Esophagus squamous epithelium (tissue), 5 donors: ENCODE measurements at places on chromosomes 3 and 15.

GRCh38 chr3:53704363-53704725 lies 141.9 kb downstream of the CHDH start:
- no peak for DNase-seq

- DNase-seq: no peak
Observed at GRCh38 chr3:37443363-37444035, 269.1 kb upstream of the LRRFIP2 start.

GRCh38 chr3:30682434-30683155 lies 76.2 kb downstream of the TGFBR2 start:
- no peak for DNase-seq

GRCh38 chr3:107413264-107413663 lies 36.0 kb downstream of the CCDC54 start:
- DNase-seq: no peak

- DNase-seq: no peak
Observed at GRCh38 chr3:37210230-37210629, 35.8 kb upstream of the LRRFIP2 start.

DNA sequence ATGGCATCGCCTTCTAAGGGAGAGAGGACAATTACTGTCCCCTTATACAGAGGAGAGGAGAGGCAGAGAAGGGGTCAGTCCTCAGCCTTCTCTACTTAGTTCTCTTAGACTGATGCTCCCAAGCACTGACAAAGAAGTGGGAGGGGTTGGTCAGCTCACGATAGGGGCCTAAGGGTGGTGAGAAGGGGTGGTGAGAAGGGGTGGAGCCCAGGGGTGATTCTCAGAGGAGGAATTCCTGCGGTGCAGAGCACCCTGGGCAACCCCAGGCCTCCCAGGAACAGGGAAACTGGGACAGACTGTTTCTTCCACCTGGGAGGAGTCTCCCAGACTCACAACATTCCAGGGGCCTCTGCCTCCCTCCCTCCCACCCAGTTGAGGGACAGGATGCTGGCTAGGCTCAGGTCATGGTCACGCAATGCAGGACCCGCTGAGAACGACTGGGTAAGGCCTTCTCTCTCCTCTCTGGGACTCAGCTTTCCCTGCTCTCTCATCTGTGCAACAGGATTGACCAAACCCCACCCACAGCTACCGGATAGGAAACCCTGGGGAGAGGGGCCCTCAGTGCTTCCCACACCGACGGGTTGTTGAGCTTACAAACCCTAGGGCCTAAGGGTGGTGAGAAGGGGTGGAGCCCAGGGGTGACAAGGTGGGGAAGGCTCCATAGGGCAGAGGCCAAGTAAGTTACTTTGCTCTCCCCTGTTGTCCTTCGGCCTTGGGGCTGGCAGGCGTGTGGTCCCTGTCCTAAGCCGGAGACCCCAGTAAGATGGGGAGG lies 1.5 kb downstream of the TPRA1 start:
- DNase-seq: no peak

GRCh38 chr3:41640076-41640475 lies 321.8 kb downstream of the ULK4 start:
- no peak for DNase-seq

DNA sequence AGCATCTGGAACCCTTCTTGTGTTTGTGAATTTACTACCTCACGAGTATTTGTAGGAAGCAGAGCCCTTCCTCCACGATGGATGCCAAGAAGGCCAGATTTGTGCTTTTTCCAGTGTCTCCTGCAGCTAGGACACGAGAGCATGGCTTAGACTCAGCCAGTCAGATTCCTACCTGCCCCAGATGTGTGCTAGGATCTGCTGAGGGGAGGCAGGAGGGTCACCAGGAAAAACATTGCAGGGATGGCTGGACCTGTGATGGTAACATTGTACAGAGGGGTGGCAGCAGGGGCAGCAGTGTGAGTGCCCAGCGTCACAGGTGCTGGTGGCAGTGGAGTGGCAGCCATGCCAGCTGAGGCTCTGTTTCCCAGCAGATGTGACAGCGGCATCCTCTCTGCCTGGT lies 285.3 kb downstream of the FAM43A start:
- DNase-seq: no peak

DNA sequence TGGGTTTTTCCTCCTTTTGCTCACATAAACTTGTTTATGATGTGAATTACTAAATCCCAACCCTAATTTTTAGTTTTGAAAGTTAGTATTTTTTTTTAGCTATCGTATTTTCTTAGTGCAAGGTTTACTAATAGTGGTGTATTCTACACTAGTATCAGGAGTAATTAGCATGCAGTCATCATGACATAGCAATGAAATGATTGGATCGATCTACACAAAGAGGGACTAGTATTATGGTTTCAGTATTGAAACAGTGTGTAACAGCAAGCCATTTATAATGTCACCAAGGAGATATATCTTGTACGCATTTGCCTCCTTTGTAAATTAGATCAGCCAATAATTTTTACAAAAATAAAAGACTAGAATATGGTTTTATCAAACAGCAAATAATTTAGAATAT lies 38.7 kb downstream of the RNF111 start:
- DNase-seq: no peak

DNA sequence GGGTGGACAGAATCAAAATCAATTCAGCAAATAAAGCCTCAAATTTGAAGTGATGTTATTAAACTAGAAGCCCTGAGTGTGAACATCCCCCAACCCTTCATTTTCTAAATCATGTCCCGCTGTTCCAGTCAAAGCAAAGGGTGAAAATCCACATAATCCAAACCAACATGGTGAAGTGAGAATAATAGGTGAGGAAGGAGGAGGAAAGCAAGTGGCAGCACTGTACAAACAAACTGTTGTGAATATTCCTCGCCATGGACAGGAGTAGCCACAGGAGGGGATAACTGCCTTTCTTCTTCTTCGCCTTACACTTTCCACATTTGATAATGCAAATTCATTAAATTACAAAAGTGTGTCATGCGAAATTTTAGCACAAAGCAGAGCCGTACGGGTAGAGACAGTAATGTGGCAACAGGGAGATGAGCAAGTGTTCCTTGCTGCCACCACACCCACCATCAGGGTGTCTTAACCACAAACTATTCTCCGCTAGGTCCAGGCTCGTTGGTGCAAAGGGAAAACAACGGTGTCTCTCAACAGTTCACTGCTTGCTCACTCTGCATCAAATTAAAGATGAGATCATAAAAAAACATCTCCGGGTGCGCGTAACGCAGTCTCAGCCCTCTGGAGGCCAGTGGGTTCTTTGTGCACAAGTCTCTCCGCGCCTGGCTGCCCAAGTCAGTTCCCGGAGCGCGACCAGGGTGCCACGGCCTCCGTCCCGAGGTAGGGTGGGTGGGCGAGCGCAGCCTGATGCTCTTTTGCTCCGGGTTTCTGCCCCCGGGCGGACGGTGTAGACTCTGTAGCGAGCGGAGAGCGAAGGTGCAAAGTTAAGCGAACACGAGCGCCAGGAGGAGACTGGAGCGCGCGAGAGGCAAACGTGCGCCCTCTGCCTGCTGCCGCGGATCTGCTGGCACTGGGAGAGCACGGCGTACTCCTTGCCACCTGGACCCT lies 6.7 kb downstream of the EPHA3 start:
- no peak for DNase-seq

DNA sequence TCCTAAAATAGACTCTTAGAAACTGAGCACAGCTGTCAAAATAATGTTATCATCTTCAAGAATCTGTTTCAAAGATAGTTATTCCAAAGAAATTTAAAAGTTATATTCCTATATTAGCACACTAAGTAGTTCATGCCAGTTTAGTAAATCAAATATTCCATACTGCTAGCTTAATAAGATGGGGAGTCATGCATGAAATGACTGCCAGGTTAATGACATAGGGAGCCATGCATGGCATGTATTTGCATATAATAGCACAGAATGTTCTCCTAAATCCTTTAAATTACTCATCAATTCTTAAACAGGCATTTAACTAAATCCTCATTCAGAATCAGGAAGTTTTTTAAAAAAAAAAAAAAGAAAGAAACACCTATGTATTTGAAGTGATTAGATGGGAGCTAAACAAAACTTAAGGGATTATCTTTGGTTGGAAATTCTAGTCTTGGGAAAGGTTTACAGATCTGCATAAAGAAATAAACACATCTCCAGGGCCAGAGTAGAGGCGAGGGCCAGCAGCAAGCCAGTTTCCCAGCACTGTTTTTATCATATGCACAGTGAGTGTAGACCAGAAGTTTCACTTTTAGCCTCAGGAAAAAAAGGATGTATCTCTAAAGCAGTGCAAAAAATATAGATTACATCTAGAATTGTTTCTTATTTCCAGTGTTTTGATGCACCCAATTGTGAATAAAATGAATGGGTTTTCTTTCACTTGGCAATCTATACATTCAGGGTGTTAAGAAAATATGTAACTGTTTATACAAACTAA lies 366.4 kb upstream of the AGTR1 start:
- no peak for DNase-seq

DNA sequence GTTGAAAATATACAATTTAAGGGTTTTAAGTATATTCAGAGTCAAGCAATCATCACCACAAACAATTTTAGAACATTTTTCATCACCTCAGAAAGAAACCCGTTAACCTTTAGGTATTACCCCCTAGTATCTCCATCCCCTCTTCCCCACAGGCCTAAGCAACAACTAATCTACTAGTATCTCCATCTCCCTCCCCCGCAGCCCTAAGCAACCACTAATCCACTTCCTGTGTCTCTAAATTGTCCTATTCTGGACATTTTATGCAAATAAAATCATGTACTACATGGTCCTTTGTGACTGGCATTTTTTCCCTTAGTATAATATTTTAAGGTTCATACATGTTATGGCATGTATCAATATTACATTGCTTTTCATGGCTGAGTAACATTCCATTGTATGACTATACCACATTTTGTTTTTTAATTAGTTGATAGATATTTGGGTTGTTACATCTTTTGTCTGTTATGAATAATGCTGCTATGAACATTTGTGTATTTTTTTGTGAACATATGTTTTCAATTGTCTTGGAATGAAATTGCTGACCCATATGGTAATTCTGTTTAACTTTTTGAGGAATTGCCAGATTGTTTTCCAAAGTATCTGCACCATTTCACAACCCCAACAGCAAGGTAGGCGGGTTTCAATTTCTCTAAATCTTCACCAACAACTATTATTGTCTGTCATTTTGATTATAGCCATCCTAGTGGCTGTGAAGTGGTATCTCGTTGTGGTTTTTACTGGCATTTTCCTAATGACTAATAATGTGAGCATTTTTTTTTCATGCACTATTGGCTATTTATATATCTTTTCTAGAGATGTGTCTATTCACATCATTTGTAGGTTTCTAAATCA lies 215.6 kb upstream of the CD96 start:
- DNase-seq: no peak

- no peak for DNase-seq
Observed at GRCh38 chr15:84773716-84774115, 25.3 kb downstream of the ZNF592 start.

- no peak for DNase-seq
Observed at GRCh38 chr15:42037656-42038055, 16.8 kb upstream of the PLA2G4E start.

- no peak for DNase-seq
Observed at GRCh38 chr3:28252001-28252431, 10.6 kb downstream of the CMC1 start.

DNA sequence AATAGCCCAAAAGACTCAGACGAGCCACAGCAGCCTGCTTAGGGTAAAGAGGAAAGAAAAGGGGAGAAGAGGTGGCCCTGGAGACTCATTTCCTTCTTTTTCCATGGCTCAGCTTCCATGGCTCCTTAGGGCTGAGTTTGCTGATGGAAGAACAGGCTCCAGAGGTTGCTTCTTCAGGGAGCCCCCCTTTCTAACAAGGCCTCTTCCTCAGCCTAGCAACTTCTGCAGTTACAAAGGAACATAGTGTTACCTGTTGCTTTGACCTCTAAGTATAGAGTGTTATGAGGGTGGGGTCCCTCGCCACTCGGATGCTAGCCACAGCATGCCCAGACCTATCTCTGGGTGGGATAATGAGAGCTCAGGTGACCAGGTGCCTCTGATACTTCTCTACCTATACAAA lies 43.2 kb upstream of the SPESP1 start:
- no peak for DNase-seq

- DNase-seq: no peak
Observed at GRCh38 chr15:25712961-25713355, 150.2 kb downstream of the ATP10A start.

DNA sequence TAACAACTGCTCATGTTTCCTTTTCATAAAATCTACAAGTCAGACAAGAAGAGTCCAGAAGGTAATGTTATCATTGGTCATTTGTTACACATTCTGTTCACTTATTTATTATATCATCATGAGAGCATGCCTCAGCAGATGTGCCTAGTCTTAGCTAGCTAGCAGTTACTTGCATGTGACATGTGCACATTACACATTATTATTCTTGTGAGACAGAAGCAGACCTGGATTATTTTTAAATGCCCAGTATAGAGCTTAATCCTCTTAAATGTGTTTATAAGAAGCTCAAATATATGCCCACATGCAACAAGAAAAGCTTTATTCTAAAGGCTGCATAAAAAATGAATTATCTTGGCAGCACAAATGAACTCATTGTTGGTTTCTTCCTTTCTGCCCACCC lies 12.6 kb downstream of the YEATS2 start:
- no peak for DNase-seq

DNA sequence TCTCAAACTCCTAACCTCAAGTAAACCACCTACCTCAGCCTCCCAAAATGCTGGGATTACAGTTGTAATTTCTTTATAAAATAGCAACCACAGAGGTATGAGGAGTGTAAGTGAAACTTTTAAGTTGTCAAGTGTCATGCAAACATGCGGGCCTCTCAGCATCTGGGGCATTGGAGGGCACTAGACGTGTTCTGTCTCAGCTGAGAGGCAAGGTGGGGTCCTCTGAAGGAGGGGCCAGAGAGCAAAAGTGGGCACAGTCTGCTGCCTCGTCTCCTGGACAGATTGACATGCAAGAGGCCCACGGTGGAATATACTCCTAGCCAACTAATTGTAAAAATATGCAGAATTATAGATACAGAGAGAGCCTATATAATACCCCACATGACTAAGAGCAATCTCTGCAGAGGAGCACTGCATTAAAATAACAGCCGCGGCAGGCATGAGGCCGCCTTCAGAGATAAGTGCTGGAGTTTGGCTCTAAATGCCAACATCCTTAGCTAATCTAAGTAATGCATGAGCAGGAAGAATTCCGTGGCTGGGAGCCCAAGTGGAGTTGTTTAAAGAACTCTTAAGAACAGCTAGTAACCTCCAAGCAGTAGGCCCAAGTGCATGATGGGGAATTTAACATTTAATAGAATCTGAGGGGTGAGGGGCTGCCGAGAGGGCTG lies 87.8 kb upstream of the RNU6-1 start:
- no peak for DNase-seq

DNA sequence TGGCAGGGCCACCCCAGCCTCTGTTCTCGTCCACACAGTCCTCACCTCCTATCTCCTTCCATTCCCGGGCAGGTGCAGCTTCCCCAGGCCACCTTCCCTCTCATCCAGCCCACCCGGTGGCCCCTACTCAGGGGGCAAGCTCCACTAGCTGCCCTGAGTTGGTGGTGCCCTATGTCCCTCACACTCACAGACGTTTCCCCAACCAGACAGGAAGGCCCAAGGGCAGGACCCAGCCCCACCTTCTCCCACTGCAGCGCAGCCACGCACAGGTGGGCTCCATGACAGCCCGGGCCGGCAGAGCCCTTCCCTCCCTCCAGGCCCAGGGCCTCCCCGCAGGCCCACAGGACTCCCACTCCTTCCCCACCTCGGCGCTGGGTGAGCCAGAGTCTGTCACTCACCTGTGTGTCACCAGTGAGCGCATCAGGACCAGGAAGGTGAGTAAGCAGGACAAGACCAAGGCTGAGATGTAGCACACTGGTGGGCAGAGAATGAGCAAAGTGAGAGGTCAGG lies 11.1 kb downstream of the ISLR start:
- no peak for DNase-seq

GRCh38 chr15:68776477-68777270 lies 44.0 kb downstream of the ANP32A start:
- no peak for DNase-seq

GRCh38 chr3:178088963-178089362 lies 447.3 kb upstream of the KCNMB2 start:
- no peak for DNase-seq
